NCI-H1092 (cell line): ENCODE measurements at places on chromosomes 3 and 15.

DNA sequence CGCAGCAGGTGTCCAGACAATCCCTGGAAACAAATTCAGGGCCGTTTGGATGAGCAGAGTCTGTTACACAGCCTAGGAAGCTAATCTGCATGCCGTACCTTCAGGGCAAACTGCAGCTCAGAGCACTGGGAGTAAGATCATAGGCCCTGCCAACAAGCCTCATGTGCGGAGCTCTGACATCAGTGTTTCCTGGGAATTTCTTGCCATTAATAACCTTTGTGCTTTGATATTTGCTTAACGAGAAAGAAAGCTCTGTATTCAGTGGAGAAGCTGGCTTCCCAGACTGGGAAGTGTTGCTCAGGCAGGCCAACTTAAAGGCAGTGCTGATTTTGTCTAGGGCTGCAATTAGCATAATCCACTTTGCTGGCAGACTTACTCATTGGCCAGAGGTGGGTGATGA, 116.1 kb upstream of the KLHL25 start:
- DNase-seq, result no peak

DNA sequence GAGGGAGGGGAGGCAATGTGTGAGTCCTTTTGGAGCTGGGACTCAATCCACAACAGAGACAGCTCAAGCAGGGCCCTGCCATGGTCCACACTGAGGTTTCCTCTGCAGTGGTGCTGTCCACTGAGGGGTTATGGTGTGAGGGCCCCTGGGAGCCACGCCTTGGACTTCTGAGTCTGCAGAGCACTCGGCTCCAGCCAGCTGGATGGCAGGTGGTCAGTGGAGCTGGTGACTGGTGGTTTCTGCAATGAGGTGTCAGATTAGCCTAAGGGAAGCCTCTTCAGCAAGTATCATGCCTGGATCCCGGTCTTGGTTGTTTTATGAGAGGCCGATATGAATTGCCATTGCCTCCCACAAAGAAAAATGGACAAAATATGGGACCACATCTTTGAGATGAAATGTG, 21.7 kb downstream of the LSM3 start:
- DNase-seq, result no peak

GRCh38 chr3:14464521-14464920, 62.1 kb downstream of the SLC6A6 start:
- DNase-seq, result no peak

GRCh38 chr3:184382326-184383032, 2.6 kb downstream of the CHRD start:
- no peak for DNase-seq

GRCh38 chr15:70127288-70127746, 29.6 kb upstream of the TLE3 start:
- no peak for DNase-seq
